ENCODE measurements at places on chromosomes 6 and 20.

GRCh38 chr6:159298840-159299239 is 129.6 kb downstream of the FNDC1 start:
- no peak for DNase-seq

DNA sequence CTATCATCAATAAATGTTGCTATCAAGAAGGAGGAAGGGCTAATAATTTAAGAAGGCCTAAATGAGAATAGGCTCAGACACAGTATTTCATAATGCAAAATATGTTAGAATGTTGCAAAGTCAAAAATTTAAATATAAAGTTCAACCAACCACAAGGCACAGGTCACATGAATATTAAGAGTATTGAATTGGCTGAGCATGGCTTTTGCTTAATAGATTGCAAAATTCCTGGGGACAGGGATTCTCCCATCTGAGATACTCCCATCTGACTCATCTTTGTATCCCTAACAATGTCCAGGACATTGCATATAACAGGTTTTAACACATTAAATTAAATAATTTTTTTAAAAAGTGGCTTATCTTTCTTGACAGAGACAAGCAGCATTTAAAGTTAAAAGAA is 32.9 kb upstream of the UTRN start:
- no peak for DNase-seq

- no peak for DNase-seq
Observed at GRCh38 chr20:17295151-17295726, 68.4 kb downstream of the PCSK2 start.

DNA sequence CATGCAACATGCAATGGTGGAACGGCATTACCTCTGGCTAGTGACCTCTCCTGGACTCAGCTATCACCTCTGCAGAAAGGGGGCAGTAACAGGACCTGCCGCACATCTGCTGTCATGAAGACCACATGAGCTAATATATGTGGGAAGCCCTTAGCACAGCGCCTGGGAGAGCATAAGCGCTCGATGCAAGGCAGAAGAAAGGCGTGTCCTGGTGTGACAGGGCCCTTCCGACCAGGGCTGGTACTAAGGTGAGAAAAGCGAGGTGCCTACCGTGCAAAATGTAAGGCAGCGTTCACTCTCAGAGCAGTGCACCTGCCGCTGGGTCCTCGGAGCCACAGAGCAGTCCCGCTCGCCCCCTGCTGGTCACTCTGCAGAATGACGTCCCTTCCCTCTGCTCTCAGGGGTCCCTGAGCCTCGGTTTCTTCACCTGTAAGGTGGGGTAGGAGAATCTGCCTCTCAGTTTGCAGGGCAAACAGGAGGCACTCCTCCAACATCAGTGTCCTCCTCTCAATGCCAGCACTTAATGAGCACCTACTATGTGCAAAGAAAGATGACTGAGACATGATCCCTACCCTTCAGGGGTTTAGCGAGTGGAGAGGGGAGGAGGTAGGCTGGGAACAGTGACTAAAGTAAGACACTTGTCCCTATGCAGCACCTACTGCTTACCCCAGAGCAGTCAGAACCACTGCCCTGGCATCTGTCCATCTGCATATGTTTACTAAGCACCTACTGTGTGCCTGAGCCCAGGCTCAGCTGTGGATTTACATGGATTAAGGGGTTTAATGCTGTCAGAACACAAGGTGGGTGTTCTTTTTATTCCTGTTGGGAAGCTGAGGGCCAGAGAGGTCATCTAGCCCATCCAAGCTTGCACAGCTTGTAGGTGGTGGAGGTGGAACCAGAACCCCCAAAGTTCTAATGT is 41.1 kb upstream of the PTGIS start:
- DNase-seq, result peak; percentile 55

- peak; percentile 5 for DNase-seq
Observed at GRCh38 chr6:150813319-150813992, 52.0 kb upstream of the MTHFD1L start.

GRCh38 chr6:38417521-38417920 is 222.2 kb downstream of the BTBD9 start:
- no peak for DNase-seq

GRCh38 chr6:35804996-35805736 is at the start of gene LHFPL5:
Gene LHFPL5 (plus strand): TSS chr6:35805352. CDS start chr6:35805671, 319 bp downstream.
- no peak for DNase-seq

DNA sequence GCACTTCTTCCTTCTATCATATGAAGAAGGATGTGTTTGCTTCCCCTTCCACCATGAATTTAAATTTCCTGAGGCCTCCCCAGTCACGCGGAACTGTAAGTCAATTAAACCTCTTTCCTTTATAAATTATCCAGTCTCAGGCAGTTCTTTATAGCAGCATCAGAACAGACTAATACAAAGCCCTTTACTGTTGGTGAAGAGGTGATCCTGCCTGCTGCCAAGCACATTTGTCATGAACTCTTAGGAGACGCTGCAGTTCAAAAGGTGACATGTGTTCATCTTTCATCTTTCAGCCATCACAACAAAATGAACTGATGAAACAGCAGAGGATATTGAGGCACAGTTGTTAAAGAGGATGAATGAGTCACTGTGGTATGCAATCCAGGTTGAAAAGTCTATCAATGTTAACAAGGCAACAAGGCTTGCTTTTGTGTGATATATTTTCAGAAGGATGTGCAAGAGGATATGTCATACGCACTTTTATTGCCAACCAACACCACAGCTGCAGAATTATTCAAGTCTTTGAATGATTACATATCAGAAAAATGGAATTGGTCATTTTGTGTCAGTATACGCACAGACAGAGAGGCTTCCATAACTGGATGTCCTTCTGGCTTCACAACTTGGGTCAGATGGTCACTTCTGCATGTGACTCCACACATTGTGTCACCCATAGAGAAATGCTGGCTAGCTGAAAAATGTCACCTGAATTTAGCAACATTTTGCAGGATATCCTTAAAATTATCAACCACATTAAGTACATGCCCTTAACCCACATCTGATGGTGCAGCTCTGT is 52.4 kb upstream of the PLN start:
- no peak for DNase-seq

- DNase-seq, result no peak
Observed at GRCh38 chr6:150366118-150366778, 2.6 kb upstream of the IYD start.

GRCh38 chr6:21870076-21870730 is 276.7 kb downstream of the SOX4 start:
- DNase-seq, result no peak

DNA sequence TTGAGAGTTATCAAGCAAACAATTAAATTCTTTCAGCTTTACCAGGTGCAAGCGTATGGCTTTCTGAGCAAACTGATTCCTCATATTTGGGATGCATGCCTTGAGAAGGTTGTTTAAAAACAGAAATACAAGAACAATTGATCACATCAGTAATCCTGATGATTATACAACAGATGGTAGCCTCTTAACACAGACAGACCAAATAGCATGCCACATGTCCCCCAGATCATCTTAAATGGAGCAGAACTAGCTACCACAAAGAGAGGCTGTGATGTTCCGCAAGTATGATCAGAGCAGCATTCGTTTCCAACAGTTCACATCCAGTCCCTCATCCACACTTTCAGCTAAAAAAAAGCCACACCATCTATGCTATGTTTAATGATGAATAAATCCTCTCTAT is 246.2 kb upstream of the NRSN1 start:
- no peak for DNase-seq

- no peak for DNase-seq
Observed at GRCh38 chr20:9308056-9308455, 206.3 kb upstream of the LAMP5 start.

- DNase-seq, result no peak
Observed at GRCh38 chr6:161613711-161614110, 339.9 kb upstream of the AGPAT4 start.

- no peak for DNase-seq
Observed at GRCh38 chr20:62460678-62461077, 15.1 kb downstream of the GATA5 start.

- no peak for DNase-seq
Observed at GRCh38 chr6:45724511-45724910, 291.1 kb downstream of the CLIC5 start.

DNA sequence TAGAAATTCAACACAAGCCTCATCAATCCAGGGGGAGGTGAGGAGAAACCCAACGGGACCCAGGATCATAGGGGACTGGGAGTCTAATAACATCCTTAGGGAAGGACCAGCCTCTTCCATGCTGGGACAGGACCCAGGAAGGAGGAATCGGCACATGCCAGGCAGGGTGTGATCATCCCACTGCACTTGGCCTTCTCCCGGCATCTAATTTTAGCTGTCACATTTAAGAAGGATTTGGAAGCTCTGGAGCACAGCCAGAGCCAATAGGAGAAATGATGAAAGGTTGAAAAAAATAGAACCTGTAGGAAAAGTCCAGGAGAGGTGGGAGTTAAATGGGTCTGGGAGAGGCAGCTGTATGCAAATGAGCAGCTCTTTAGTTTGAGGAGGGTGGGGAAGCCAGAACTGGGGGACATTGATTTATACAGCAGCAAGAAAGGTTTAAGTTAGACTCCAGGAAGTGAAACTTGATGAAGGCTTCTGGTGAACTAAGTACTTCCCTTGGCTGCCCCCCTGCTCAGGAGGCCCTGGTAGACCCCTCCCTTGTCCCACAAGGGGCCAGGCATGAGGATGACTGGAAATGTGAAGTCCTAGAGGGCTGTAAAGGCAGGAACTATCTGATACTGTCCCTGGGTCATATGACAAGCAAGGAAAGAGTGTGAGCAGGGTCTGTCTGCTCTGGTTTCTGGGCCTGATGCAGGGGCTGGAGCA is 260.3 kb downstream of the LRFN2 start:
- DNase-seq, result no peak

DNA sequence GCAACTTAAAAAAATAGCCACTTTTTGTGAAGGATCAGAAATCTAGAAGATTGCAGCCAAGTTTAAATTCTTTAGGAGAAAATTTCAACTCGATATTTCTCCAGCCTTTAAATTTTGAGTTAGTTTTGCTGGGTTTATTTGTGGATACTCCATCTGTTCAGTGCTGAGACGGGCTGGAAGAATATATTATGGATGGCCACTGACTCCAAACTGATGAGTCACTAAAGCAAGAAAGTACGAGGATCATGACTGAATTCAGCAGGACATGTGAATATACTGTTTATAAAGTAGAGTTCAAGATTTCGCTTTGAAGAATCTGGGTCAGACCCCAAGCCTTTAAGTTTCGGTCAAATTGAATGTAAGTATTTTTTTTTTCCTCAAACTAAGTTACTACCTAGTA is 199.5 kb downstream of the ADGRB3 start:
- DNase-seq, result no peak

- no peak for DNase-seq
Observed at GRCh38 chr6:117505311-117505710, 22.8 kb downstream of the DCBLD1 start.

- no peak for DNase-seq
Observed at GRCh38 chr6:78966542-78966941, 99.2 kb downstream of the IRAK1BP1 start.

GRCh38 chr6:162234631-162235030 is 492.9 kb downstream of the PRKN start:
- no peak for DNase-seq

GRCh38 chr6:31467151-31467550 is 30.8 kb upstream of the MICB start:
- no peak for DNase-seq

GRCh38 chr6:84663866-84664265 is 100.5 kb downstream of the TBX18 start:
- no peak for DNase-seq

GRCh38 chr6:149347067-149347466 is 29.6 kb downstream of the TAB2 start:
- no peak for DNase-seq

- DNase-seq, result no peak
Observed at GRCh38 chr6:169978615-169979161, 227.3 kb downstream of the ERMARD start.

DNA sequence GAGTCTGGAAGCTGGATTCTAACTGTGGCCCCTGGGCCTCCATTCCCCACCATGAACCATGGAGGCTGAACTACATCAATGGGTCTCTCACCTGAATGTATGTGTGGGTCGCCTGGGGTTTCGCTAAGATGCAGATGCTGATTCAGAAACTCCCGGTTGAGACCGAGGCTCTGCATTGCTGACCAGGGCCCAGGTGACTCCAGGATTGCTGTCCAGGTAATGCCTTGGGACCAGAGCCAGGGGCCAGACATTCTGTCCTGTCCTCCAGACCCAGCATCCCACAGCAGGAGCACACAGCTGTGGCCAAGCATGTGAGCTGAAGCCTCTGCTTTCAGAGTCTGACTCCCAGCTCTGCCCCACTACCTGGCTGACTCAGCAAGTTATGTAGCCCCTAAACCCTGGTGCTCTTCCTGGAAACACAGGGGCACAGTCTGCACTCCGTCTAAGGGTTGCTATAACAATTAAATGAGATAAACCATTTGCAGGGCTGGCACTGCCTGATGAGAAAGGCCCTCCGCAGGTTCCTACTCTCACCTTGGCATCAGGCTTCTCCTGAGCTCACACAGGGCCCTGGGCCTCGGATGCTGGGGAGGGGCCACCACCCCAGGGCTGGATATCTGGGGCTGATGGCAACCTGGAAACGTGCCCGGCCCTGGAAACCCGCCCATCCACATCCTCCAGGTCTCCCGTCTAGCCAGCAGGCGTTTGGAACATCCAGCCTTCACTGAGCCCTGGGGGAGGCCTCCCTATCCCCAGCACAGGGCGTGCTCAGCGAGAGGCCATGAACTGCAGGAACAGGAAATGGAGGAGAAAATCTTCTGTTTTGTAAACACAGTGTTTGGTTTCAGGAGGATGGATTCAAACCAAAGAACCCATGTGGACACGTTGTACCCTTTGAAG is 175.7 kb downstream of the DLL1 start:
- DNase-seq, result no peak
